Psoas muscle (tissue), 8 donors: ENCODE measurements at places on chromosomes 6 and 20.

DNA sequence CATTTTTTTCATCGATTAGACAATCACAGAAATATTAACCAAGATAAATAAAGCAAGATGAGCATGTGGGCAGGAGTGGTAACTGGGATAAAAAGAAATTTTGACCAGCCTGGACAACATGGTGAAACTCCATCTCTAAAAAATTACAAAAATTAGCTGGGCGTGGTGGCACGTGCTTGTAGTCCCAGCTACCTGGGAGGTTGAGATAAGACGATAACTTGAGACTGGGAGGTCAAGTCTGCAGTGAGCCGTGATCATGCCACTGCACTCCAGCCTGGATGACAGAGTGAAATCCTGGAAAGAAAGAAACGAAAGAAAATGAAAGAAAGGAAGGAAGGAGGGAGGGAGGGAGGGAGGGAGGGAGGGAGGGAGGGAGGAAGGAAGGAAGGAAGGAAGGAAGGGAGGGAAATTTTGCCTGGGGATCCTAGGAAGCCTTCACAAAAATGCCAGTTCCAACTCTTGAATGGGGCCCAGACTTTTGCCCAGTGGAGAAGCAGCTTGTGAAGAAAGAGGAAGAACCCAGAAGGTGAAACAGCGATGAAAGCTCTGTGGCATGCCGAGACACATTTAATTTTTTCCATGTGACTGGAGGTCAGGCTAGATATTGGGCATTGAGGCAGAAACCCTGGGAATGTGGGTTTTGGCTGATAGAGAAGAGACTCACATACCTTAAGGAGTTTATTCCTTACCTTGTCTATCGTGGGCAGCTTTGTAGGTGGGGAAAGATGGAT, 20.3 kb downstream of the CCDC170 start:
- DNase-seq, result no peak

- DNase-seq, result no peak
Measured at GRCh38 chr20:56840716-56841261, 211.7 kb downstream of the TFAP2C start.

- no peak for DNase-seq
Measured at GRCh38 chr6:5497896-5498578, 236.7 kb downstream of the FARS2 start.

GRCh38 chr6:154754152-154754551, 20.9 kb downstream of the SCAF8 start:
- no peak for DNase-seq

- no peak for DNase-seq
Measured at GRCh38 chr6:90805619-90806155, 218.8 kb upstream of the MAP3K7 start.

GRCh38 chr20:49993301-49993751, 10.5 kb downstream of the SNAI1 start:
- DNase-seq, result no peak

- no peak for DNase-seq
Measured at GRCh38 chr6:54390362-54390761, 82.1 kb downstream of the TINAG start.
